DMS53 (cell line): ENCODE measurements at places on chromosomes 1 and 21.

- DNase-seq = no peak
Observed at GRCh38 chr1:197392541-197392940, 124.5 kb downstream of the CRB1 start.

GRCh38 chr1:211068976-211069375 lies 65.0 kb downstream of the KCNH1 start:
- no peak for DNase-seq

- no peak for DNase-seq
Observed at GRCh38 chr1:221522529-221522940, 219.4 kb downstream of the DUSP10 start.

- no peak for DNase-seq
Observed at GRCh38 chr1:22494144-22494543, 42.5 kb downstream of the ZBTB40 start.

GRCh38 chr1:208270651-208271141 lies 26.5 kb upstream of the PLXNA2 start:
- DNase-seq = no peak

DNA sequence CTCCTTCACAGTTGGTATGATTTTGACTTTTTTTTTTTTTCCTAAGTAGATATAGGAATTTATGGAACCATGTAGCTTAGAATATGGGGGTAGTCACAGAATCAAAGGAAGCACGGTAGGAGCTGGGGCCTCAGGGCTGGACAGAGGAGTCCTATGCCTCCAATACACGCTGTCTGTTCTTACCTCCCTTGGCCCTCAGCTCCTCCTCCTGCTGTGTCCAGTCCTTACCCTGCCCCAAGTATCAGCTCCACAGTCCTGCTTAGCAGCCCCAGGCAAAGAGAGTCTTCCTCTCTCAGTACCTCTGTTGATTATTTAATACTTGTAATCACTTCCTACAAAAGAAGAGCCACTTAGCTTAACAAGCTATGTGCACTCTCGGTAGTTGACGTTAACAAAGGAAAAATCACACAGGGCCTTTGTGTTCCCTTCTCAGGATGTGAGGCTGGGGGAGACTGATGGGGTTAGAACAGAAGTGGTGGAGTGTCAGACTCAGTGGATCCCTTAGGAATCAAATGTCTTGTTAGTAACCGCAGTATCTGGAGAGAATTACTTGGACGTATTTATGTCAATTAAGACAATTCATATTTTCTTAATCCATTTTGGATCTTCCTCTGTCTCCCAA lies 292.3 kb downstream of the HHAT start:
- DNase-seq = no peak

DNA sequence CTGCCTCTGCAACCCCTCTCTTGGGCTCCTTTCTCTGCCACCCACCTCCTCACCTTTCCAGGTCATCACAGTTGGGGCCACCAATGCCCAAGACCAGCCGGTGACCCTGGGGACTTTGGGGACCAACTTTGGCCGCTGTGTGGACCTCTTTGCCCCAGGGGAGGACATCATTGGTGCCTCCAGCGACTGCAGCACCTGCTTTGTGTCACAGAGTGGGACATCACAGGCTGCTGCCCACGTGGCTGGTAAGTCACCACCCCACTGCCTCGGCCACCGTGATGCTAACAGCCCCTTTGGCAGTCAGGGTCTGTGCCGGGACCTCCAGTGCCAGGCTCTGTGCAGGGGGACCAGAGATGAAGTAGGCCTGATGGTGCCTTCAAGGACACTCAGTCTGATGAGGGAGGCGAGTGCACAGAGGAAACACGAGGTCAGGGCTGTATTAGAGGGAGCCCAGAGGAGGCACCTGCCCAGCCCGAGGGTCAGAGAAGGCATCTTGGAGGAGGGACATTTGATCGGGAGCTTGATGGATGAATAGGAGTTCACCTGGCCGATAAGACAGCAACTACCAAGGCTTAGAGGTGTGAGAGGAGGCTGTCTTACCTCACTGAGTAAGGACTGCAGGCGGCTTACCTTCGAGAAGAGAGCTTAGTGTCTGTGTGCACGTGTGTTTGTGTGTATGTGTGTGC lies 18.1 kb downstream of the PCSK9 start:
- no peak for DNase-seq

DNA sequence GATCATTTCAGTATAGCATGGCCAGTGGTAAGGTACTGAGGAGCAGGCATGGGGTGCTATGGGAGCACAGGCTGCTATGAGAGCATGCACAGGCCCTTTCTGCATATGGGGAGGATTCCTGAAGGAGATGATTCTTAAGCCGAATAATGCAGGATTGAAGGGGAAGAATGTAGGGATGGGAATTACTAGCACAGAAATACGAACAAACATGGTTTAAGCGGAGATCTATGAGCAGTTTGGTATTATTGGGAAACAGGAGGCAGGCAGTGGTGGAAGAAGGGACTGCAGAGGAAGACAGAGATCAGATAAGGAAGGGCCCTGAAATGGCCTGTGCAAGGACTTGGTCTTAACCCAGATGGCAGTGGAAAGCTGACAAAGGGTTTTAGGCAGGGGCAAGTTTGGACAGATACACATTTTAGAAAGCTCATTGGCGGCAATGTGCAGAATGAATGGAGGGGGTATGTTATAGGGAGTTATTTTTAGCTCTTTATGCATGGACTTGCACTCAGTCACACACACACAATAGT lies 1.7 kb downstream of the OSCP1 start:
- DNase-seq = peak; percentile 13

DNA sequence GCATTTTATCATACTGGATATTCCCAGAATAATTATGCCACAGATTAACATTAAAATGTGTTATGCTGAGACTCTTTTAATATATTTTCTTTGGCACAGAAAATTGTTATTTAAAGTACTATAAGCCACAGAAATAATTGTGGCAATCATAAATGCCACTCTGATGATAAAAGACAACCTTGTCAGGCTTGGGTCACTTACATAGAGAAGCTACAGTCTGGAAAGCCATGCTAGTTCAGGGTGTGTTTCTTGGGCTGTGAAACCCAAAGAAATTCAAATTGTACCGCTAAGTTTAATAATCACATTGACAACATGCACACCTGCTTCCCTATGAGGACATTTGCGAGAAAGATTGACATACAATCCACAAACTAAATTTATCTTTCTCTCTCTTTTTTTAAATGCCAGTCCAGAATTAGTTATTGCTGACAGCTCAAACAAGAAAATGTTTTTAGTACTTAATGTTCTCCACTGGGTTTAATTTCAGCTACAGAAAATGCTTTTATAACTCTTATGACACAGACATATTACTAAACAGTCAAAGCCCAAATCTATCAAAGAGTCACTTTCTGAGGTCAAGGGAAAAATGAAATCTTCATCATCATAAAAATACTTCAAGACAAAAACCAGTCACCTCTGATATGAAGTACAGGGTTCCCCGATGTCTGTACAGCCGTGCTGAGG lies 38.7 kb downstream of the TTC13 start:
- no peak for DNase-seq

- DNase-seq = no peak
Observed at GRCh38 chr1:211650904-211651303, 24.5 kb downstream of the NEK2 start.

- no peak for DNase-seq
Observed at GRCh38 chr1:185495007-185495406, 178.0 kb upstream of the IVNS1ABP start.

- DNase-seq = peak; percentile 22
Observed at GRCh38 chr1:84888753-84889152, 4.3 kb downstream of the LPAR3 start.

DNA sequence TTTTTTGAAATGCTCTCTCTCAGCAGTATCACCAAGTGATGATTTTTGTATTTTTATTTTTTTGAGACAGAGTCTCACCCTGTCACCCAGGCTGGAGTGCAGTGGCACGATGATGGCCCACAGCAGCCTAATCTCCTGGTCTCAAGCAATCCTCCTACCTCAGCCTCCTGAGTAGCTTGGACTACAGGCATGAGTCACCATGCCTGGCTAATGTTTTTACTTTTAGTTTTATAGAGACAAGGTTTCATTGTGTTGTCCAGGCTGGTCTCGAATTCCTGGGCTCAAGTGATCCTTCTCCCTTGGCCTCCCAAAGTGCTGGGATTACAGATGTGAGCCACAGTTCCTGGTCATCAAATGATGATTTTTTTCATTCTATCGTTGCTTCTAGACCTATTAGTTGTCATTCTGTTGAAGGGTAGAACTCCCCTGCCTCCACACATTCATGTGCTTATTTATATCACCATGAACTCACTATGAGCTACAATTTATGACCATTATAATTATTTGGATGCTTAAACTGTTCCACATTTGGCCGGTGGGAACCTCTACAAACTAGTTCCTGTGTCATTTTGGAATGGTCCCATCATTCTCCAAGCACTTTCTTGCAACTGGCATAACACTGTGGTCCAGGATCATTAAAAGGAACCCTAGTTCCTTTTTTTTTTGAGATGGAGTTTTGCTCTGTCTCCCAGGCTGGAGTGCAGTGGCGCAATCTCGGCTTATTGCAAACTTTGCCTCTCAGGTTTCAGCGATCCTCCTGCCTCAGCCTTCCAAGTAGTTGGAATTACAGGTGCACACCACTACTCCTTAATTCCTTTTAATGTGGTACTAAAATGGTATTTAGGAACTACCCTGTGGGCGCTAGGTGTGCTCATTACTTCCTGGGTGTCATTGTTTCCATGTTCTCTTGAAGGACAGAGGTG lies 20.2 kb upstream of the TOR3A start:
- DNase-seq = no peak

DNA sequence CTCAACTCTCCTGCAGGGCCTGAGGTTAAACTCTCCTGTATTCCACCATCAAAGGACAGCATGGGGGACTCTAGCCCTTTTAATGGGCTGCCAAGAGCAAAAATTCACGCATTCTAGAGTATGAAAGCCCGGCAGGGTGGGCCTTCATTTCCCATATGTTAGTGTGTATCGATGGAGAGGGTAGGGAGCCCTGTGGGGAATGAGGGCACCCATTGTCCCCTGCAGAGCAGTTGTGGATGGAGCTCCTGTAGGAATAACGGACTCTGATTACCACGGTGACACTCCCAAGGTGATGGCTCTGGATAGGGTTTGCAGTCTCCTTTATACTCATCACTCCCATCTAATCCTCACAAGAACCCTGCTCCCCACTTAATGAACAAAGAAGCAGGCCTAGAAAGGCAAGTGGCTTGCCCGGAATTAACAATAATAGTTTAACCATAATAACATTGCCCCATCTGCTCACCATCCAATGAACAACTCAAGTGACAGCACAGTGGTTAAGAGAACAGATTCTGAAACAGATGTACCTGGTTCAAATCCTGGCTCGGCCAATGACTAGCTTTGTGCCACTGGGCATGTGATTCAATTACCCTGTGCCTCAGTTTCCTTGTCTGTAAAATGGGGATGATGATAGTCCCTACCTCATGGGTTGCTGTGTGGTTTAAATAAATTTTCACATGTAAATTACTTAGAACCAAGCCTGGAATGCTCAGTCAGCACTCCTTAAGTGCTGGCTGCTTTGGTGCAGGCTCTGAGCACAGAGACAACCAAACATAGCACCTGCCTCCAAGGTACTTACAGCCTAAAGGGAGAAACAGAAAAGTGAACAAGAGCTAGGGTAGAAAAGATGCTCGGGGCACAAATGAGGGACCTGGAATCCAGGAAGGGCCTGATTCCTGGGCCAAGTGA lies 29.0 kb downstream of the HIVEP3 start:
- no peak for DNase-seq

- peak; percentile 72 for DNase-seq
Observed at GRCh38 chr1:6260961-6261614, at the start of gene GPR153. Gene GPR153 (minus strand): TSS chr1:6261098. CDS start chr1:6254905, 6,193 bp downstream.

DNA sequence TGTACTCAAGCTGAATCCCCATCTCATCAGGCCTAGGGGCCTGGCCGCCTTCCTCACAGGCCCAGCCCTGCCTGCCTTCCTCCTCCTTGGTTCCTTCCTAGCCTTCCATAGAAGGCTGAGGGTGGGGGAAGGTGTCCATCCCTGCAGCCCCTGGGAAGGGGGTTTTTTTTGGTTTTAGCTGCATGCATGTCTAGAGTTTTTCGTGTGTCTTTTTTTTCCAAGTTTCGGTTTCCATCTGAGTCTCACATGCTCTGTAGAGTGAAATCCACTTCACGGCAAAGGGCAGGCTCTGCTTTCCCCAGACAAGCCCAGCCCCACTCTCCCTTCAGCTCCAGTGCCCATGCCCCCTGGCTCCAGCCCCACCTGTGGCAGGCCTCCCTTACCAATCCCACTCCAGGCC lies 32.1 kb downstream of the GRHL3 start:
- DNase-seq = no peak

- DNase-seq = no peak
Observed at GRCh38 chr21:46099476-46099875, 1.6 kb downstream of the COL6A2 start.

DNA sequence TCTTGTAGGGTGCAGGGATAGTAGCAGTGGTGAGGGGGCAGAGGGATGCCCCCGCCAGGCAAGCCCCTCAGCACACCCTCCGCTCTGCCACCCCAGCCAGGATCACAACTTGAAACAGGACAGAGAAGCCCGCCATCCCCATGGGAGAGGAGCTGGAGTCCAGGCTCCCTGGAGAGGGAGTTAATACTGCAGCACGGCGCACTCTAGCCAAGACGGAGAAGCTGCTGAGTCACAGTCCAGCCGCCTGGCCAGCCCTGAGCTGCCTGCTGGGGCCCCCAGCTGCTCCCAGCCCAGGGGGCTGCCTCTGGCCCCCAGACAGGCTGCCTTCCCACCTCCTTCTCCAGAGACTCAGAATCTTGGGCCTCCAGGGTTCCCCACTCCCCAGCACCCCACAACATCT lies 87.2 kb downstream of the SYT2 start:
- DNase-seq = peak; percentile 21

GRCh38 chr1:229848752-229849677 lies 218.0 kb upstream of the GALNT2 start:
- DNase-seq = peak; percentile 70

DNA sequence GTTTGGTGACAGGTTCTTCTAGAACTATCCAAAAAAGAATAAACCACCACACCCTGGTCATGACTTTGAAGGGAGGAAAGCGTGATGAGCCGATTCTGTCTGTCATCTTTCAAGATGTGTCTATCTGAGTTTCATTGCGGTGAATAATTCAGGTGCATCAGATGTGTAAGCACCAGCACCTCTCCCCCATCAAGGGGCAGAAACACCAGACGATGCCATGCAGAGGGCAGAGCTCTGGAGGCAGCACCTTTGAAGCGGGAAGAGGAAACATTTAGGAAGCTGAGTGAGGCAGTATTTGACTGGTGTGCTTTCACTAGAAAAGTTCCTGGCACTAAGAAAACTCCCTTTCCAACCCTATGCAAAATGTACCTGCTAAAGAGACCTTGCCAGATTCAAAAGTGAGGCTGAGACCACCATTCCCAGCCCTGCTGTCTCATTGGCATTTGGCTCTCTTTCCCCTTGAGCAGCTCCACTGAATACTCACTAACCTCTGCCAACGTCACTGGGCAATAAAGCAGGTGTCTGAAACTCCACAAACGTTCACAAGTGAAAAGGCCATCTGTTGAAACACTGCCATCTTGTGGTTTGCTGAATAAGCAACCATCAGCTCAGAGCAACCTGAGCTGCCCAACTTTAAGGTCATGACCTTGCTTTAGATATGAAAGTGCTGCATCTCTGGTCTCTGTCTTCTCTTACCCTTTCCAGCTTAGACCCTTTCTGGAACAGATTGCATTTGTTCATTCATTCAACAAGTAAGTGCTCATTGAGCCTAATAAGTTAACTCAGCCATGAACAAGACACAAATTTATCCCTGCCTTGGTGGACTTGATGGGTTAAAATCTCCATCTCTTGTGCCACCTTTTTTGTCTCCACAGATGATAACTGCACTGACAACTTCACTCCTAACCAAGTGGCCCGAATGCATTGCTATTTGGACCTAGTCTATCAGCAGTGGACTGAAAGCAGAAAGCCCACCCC lies 228.6 kb downstream of the PAPPA2 start:
- peak; percentile 91 for DNase-seq
